ENCODE measurements at places on chromosomes 4 and X.

DNA sequence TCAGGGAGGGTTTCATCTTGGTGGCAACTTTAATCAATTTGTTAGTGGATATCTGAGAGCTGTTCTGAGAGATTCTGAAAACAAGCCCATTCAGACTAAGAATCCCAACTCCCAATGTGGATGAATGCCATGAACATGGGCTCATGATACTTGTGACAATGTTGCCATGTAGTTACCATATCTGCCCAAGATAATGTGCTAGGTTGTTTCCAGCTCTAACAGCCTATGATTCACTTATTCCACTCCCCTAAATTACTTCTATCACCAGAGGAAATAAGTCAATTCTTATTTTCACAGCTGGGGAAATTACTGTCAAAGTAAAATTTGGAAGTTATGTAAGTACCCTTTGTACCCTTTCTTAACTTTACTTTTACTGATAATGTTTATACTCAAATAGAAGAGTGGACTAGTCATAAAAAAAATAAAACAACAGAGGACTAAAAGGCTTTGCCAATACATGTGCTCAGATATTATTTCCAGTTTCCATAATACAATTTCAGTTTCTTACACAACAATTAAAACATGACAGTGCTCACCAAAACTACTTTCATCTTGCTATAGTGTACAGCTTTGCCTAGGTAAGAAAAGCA lies 1101.7 kb upstream of the INTU start:
- DNase-seq = no peak

DNA sequence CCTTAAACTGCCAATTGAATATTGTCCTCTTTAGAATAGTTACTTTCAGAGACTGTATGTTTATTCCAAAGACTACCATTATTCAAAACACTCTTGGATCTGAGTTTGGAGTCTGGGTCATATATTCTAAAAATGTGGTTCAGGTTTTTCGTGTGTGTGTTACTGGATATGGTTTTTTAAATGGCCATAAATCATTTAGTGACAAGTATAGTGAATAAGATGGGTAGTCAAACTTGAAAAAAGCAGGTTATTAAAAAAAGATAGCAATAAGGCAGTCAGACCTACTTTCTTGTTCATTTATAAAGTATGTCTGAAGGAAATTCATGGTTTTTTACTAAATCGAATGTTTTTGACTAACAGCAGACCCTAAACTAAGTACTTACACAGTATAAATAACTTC lies 59.3 kb downstream of the DCK start:
- no peak for DNase-seq

DNA sequence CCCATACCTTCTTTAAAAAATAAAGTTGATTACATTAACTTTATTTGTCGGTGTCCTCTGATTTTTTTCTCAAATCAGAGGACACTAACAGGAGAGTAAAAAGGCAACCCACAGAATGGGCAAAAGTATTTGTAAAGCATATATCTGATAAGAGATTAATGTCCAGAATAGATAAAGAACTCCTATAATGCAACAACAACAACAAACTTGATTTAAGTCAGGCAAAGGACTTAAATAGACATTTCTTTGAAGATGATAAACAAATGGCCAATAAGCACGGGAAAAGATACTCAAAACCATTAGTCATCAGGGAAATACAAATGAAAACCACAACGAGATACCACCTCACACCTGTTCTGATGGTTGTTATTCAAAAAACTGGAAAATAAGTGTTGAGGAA lies 28.7 kb downstream of the DOCK11 start:
- no peak for DNase-seq

DNA sequence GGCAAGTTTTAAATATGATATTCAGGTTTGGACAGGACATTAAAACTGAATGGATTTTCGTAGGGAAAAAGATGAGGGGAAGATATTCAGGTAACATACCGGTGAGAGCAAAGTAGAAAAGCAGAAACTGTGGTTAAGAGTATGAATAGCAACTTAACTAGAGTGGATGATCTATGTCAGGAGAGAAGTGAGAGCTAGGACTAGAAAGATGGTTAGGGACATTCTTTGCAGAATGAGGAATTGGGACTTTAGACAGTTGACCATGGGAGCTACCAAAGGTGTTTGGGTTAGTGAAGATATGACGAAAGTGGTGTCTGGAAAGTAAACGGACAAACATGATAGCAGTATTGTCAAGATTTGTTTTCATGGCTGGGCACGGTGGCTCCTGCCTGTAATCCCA lies 45.2 kb downstream of the ANXA5 start:
- no peak for DNase-seq

DNA sequence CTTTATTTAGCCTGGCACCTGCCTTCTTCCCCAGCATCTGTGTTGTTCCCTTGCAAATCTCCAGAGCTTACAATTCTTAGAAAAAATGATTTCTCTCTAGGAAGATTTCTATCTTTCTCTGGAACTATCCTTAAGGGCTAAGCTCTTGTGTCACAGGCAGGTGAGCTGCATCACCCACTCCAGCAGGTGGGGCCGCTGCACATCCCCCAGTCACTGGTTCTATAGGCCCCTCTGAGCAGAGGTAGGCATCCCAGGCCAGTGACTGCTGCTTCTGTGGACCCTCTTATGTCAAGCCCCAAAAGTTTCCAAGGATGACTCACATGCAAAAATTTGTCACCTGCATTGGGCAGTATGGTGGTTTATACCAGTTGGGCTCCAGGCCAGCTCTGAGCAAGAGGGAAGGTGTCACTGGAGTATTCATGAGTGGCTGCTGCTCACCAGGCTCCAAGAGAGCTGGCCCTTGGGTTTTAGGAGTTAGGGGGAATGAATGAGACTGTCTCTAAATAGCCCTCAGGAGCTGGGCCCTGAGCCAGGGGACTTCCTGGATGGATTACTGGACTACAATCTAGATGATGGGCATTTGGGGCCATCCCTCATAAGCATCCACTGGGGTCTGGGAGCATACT lies 208.1 kb upstream of the EOLA2 start:
- DNase-seq = peak; percentile 1

DNA sequence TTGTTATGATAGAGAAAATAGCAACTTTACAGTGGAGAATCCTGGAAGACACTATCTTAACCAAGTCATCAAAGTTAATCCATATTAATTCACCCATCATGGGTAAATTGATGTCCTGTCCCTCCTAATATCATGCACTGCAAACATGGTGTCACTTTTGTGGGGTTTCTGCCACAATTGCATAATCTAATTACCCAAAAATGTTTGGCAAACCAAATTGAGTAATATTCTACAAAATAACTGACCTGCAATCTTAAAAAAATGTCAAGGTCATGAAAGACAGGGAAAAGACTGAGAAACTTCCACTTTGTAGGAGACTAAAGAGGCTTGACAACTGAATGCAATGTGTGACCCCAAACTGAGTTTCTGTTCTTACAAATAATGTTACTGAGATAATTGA lies 37.1 kb upstream of the PLAC8 start:
- DNase-seq = no peak

GRCh38 chrX:123881330-123881729 lies 21.5 kb downstream of the XIAP start:
- no peak for DNase-seq

DNA sequence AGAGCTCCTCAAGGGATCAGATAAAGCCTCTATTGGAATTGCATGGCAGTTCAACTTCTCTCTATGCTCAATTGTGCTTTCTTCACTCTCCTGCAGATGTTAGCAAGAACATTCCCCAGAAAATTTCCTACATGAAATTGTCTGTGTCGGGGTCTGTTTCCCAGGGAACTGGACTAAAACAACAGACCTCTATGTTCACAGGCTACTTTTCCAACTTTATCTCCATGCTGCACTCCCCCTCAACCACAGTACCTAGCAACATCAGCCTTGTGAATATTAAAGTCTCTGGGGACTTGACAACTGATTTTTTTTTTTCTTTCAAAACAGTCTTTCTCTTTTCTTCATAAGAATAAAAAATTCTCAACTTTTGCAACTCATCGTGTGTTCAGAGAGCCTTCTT lies 1470.8 kb upstream of the ADGRL3 start:
- DNase-seq = no peak

DNA sequence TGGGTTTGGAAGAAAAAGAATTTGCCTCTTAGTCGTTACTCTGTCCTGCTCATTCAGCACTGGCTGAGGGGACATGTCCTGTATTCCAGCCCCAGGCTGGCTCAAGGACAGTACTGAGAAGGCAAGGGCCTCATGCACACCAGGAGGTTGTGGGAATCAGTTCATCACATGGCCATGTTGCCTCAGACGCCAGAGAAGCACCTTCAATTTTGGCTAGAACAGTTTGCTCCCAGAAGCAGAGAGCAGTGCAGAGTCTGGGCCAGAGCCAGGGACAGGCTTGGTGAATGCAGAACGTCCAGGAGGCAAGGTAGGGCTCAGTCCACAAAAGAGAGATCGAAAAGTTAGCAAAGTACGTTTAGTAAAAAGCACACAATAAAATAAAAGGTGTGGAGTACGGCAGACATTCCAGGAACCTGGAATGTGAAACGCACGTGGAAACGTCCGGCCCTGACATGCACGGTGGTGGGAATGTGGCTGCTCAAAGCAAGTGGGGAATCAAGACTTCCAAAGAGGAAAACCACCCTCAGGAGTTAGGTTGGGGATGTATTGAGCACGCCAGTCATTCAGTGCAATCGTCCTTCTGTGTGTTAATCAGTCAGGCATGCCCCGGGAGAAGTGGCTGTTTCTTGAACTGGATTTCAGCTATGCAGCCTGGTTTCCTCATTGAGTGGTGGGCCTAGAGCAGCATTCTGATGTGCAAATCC lies 1.2 kb upstream of the SLC2A9 start:
- DNase-seq = no peak

DNA sequence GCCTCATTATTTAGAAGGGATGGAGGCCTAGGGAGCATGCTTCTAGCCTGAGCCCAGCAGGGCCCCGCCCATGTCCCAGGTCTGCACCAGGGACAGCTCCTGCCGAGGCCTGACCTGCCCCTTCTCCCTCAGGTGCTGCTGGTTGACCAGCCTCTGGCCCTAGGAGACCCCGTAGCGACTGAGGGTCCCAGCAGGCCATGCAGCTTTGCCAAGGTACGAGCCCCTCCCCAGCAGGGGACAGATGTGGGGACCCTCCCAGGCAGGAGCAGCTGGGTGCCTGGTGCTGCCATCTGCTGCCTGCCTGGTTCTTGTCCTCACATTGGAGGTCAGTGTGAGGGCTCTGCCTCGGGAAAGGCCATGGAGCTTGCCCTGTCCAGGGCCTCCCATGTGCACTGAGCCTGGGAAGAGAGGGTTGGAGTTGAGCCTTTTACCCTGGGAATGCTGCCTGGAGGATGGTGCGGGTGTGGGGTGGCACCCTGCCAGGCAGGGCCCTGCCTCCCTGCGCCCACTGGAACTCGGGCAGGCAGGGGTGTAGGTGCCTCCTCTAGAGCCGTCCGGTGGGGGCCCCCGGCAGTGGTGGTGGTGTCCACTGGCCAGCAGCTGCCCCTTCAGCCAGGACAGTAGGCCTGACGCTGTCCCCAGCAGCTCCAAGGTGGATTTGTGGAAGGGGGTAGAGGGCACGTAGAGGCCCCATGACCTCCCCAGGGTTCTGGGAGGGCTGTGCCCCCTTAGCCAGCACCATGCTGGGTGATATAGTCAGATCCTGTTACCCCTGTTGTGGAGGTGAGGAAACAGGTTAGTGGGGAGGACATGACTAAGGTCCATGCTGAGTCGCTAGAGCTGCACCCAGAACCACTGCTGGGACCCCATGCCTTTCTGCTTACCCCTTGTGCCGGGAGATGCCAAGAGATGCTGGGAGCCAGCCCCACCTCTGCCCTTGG lies 2.2 kb upstream of the MSANTD1 start:
- no peak for DNase-seq

DNA sequence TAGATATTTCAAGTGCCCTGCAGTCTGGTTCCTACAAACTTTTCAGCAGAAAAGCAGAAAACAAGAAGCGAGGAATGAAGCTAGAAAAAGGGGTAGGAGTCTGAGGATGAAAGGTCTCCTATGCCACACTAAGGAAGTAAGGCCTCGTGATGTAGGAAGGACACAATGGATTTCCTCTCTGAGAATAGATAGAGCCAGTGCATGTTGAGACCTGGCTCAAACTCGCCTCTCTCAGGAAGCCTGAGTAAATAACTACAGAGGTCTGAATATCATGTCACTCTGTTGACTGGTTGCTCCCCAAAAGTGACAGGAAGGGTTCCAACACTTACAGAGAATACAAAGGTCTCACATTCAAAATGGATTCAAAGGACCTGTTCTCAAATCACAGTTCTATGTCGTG lies 93.3 kb downstream of the GRIA3 start:
- no peak for DNase-seq

GRCh38 chr4:26765515-26765914 lies 95.1 kb upstream of the STIM2 start:
- DNase-seq = peak; percentile 54

DNA sequence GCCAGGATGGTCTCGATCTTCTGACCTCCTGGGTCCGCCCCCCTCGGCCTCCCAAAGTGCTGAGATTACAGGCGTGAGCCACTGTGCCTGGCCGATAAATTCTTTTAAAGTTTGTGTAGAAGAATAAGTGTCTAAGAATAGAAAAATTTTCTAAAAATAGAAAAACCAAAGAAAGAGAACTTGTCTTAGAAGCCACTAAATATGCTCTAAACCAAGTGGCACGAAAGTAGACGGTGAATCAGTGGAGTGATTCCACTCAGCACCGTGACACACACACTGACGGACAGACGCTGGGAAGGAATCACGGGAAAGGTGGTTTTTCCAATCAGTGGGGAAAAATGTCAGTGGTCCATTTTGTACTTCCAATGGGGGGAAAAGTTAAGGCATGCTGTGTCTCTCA lies 72.7 kb upstream of the PSAPL1 start:
- no peak for DNase-seq

All from hematopoietic multipotent progenitor cell treated with erythropoietin and hydrocortisone succinate and interleukin-3 and kit ligand, for 8 days (in vitro differentiated cells).